ENCODE measurements at places on chromosomes 3 and 15.

DNA sequence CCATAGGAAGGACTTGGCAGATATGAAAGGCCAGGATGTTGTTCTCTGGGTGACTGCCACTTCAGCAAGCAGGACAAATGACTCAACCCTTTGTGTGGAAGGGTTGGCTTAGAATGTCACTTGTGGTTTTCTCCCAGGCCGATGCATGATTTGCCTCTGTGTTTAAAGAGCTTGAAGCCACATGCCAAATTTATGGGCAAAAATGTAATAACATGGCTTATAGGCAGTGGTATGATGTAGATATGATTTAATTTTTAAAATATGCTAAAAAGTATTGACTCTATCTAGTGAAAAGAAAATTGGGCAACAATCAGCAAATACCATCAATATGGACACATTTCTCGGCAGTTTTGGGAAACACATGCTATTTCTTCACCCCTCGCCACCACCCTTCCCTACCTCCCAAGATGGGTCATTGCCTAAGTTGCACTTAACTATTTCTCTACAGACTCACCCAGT, 114.6 kb downstream of the CYP19A1 start:
- DNase-seq = no peak
- H3K4me1 ChIP-seq = peaks cover 6% of the 10 kb centered on the region
- peaks cover 9% of the 10 kb centered on the region for H3K27me3 ChIP-seq
- no peak overlapping the region for H3K27ac ChIP-seq

GRCh38 chr3:33322412-33322811, 45.2 kb downstream of the FBXL2 start:
- no peak overlapping the region for H3K27ac ChIP-seq
- no peak for DNase-seq
- H3K4me3 ChIP-seq = no peak overlapping the region
- no peaks in the 10 kb centered on the region for H3K4me1 ChIP-seq

DNA sequence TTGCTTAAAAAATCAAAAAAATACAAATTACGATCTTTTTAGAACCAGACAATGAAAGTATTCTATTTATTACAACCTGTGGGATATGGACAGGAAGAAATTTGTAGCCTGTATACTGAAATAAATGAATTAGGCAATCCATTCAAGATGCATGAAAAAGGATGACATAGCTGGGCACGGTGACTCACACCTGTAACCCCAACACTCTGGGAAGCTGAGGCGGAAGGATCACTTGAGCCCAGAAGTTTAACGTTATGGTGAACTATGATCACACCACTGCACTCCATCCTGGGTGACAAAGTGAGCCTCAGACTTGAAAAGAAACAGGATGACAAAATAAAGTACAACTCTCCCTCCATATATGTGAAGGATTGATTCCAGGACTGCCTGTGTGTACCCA, 74.1 kb downstream of the MSL2 start:
- H3K27me3 ChIP-seq = peaks cover 2% of the 10 kb centered on the region
- no peaks in the 10 kb centered on the region for H3K4me1 ChIP-seq
- no peak for DNase-seq
- peaks cover 3% of the 10 kb centered on the region for H3K36me3 ChIP-seq

DNA sequence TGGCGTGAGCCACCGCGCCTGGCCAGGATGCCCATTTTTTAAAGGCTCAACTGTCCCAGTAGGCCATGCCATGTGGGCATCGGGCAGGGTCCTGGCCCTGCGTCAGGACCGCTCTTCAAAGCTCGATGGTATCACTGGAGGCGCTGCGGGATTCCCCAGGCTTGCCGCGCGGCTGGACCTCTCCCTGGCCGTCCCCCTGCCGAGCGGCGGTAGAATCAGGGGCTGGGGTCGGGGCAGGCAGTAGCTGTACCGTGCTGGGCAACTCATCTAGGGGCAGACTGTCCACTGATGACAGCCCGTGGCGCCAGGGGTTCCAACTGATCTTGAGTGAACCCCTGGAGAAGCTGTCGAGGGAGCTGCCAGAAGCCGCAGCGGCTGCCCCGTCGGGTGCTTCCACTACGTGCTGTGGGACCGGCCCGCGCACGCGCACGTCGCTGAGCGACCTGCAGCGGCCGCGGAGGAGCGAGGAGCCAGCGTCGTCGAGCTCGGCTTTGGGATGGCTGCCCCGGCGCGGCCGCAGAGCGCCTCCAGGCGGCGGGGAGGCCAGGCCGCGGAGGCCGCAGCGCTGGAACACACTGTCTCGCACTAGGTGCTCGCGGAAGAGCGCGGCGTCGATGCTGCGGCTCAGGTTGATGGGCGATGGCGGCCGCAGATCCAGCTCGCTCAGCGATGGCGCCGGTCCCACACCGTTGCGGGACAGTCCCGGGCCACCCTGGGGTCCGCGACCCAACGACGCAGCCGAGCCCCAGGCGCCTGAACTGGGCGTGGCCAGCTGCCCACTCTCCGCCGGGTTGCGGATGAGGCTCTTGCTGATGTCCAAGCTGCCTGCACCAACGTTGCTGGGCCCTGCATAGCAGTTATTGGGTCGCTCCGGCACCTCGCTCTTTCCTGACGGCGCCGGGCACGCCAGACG, 5.8 kb downstream of the PRRT3 start:
- peak overlapping the region; percentile 31 for H3K27ac ChIP-seq
- peaks cover 11% of the 10 kb centered on the region for H3K4me1 ChIP-seq
- peaks cover 5% of the 10 kb centered on the region for H3K36me3 ChIP-seq

- no peaks in the 10 kb centered on the region for H3K36me3 ChIP-seq
- no peak for DNase-seq
- no peaks in the 10 kb centered on the region for H3K4me1 ChIP-seq
- H3K4me3 ChIP-seq = no peak overlapping the region
These were observed 219.1 kb upstream of the RGMA start for GRCh38 chr15:93308026-93308690.

GRCh38 chr3:121724130-121724529, 25.4 kb downstream of the GOLGB1 start:
- H3K4me1 ChIP-seq = peaks cover 11% of the 10 kb centered on the region
- no peaks in the 10 kb centered on the region for H3K27me3 ChIP-seq
- H3K4me3 ChIP-seq = no peak overlapping the region
- peak overlapping the region; percentile 58 for H3K27ac ChIP-seq
- peaks cover 74% of the 10 kb centered on the region for H3K36me3 ChIP-seq

DNA sequence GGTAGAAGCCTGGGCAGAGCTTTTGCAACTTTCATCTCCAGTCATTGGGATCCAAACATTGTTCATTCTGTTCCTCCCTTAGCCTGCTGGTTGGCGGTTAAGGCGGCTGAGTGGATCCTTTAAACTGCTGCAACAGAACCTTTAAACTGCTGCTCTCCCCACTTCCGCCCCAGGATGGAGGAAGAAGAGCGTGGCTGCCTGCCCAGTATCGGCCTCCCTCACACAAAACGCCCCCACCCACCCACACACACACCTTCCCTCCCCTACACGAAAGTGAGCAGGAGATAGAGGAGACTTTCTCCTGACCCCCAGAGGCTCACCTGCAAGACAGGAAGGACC, 460 bp upstream of the ZMAT3 start:
- peak overlapping the region; percentile 94 for H3K4me3 ChIP-seq
- H3K27ac ChIP-seq = peak overlapping the region; percentile 94
- H3K36me3 ChIP-seq = peaks cover 11% of the 10 kb centered on the region
- H3K27me3 ChIP-seq = no peaks in the 10 kb centered on the region
- DNase-seq = peak; percentile 61

GRCh38 chr3:77236118-77236517, 196.2 kb downstream of the ROBO2 start:
- no peak overlapping the region for H3K4me3 ChIP-seq
- DNase-seq = no peak

DNA sequence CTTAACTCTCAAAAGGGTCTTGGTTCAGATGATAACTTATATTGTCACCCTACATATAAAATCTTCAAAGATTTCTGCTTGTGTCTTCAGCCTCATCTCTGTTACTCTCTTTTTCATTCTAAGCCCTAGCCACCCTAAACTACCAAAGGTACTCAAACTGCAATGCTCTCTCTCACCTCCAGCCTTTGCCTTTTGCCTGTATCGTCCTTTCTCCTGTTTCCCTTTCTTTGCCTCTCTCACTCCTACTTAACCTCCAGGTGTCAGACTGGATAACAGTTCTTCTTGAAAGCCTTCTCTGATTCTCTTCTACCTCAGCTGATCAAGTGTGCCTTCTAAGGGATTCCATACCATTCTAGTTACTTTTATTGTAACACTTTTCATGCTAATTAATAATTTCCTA, 149.8 kb downstream of the SERPINI1 start:
- no peak overlapping the region for H3K4me3 ChIP-seq
- H3K27ac ChIP-seq = no peak overlapping the region
- peaks cover 16% of the 10 kb centered on the region for H3K27me3 ChIP-seq
- peaks cover 4% of the 10 kb centered on the region for H3K4me1 ChIP-seq

DNA sequence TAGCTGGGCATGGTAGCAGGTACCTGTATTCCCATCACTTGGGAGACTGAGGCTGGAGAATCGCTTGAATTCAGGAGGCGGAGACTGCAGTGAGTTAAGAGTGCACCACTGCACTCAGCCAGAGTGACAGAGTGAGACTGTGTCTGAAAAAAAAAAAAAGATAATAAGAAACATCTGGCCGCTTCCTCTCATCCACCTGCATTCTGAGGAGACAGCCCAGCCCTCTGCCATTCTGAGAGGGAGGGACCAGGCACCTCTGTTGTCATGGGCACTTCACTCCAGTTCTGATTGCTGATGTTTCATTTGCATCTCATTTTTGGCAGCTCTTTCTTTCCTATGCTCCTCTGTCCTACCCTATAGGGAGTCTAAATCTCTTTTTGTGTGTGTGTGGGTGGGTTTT, 36.4 kb upstream of the GSK3B start:
- no peak overlapping the region for H3K4me3 ChIP-seq
- no peaks in the 10 kb centered on the region for H3K27me3 ChIP-seq
- no peak overlapping the region for H3K27ac ChIP-seq

- no peak for DNase-seq
- H3K27ac ChIP-seq = no peak overlapping the region
- no peak overlapping the region for H3K4me3 ChIP-seq
- peaks cover 39% of the 10 kb centered on the region for H3K27me3 ChIP-seq
- peaks cover 5% of the 10 kb centered on the region for H3K4me1 ChIP-seq
These were observed 4.1 kb upstream of the COL6A5 start for GRCh38 chr3:130341388-130341787.

- H3K4me1 ChIP-seq = peaks cover 13% of the 10 kb centered on the region
- DNase-seq = peak; percentile 29
- H3K36me3 ChIP-seq = no peaks in the 10 kb centered on the region
- H3K27me3 ChIP-seq = peaks cover 50% of the 10 kb centered on the region
These were observed 21.6 kb downstream of the SPTSSB start for GRCh38 chr3:161349529-161350312.

DNA sequence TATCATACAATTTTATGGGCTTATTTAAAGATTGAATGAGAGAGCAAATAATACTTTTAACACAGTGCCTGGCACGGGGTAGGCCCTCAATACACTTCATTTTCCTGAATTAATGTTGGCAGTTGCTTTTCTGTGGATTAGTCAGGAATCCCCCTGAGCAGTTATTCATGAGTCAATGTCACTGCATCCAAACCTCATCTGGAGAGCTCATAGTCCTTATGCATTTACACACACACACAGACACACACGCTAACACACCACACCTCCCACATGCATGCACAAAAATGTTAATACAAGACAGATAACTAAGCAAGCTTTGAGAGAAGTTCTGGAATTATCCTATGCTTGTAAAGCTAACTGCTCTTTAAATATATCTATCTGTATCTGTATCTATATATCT, 34.0 kb upstream of the TNFAIP8L3 start:
- no peak overlapping the region for H3K27ac ChIP-seq
- H3K36me3 ChIP-seq = no peaks in the 10 kb centered on the region
- H3K27me3 ChIP-seq = peaks cover 24% of the 10 kb centered on the region
- H3K4me3 ChIP-seq = no peak overlapping the region

- H3K4me3 ChIP-seq = no peak overlapping the region
- no peak for DNase-seq
- no peaks in the 10 kb centered on the region for H3K4me1 ChIP-seq
These were observed 79.7 kb upstream of the RASGRF1 start for GRCh38 chr15:79170256-79170664.

GRCh38 chr3:46890132-46890531, 12.6 kb downstream of the PTH1R start:
- H3K27ac ChIP-seq = no peak overlapping the region
- no peak for DNase-seq
- no peak overlapping the region for H3K4me3 ChIP-seq
- peaks cover 50% of the 10 kb centered on the region for H3K27me3 ChIP-seq
- no peaks in the 10 kb centered on the region for H3K36me3 ChIP-seq
- peaks cover 10% of the 10 kb centered on the region for H3K4me1 ChIP-seq

DNA sequence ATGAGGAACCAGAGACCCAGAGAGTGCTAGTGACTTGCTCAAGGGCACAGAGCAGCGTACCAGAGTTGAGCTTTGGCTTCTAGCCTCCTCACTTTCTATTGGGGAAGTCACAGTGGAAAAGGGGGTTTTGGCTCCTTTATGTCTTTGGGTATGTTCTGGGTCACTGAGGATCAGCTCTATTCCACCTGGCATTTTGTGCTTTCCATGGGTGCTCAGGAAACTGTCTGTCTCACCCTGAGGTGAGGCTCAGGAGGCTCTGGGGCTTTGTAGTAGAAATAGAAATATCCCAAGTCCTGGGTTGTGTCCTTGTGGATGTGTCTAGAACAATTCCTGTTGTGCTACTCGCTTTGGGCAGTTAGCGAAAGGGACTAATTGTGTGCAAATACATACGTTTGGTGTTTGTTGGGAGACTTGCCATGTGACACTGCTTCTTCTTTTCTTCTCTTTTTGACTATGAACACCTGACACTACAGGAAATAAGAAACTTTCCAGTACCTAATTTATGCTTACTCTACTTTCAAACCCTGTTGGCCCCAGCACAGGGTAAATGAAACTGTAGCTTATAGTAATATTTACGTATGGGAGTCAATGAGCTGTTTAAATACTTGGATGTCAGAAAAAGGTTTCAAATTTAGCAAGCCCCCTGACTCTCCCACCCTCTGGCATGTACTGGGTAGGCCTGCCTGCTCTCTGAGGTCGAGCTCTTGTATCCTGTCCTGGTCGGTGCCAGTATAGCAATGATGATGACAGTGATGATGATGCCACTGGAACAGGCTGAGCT, 35.6 kb downstream of the SMAD3 start:
- H3K27ac ChIP-seq = no peak overlapping the region
- no peak overlapping the region for H3K4me3 ChIP-seq
- peaks cover 50% of the 10 kb centered on the region for H3K36me3 ChIP-seq
- H3K4me1 ChIP-seq = peaks cover 37% of the 10 kb centered on the region
- DNase-seq = peak; percentile 55

GRCh38 chr15:39589193-39589814, 8.4 kb downstream of the THBS1 start:
- peaks cover 12% of the 10 kb centered on the region for H3K4me1 ChIP-seq
- H3K27me3 ChIP-seq = peaks cover 27% of the 10 kb centered on the region
- H3K36me3 ChIP-seq = no peaks in the 10 kb centered on the region
- no peak for DNase-seq
- no peak overlapping the region for H3K4me3 ChIP-seq

DNA sequence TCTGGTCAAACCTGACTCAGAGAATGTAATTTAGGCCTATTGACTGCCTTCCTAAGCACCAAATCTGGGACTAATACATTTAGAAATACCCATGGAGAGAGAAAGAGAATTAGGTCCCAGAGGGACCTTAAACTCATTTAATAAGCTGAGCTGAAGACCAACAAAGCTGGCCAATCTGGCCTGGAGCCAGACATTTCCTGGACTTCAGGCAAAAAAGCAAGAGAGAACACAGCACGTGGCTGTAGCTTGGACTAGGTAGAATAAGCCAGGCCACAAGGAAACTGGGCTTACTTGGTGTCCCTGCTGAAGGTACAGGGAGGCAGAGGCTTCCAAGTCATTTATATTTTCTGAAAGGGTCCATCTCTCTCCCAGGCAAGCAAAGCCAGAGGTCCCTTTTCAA, 88.1 kb downstream of the RTP4 start:
- peaks cover 11% of the 10 kb centered on the region for H3K27me3 ChIP-seq
- H3K27ac ChIP-seq = no peak overlapping the region
- H3K4me1 ChIP-seq = no peaks in the 10 kb centered on the region
- DNase-seq = no peak
- H3K36me3 ChIP-seq = no peaks in the 10 kb centered on the region
